NCI-H774 (cell line): ENCODE measurements at places on chromosomes 5 and 9.

DNA sequence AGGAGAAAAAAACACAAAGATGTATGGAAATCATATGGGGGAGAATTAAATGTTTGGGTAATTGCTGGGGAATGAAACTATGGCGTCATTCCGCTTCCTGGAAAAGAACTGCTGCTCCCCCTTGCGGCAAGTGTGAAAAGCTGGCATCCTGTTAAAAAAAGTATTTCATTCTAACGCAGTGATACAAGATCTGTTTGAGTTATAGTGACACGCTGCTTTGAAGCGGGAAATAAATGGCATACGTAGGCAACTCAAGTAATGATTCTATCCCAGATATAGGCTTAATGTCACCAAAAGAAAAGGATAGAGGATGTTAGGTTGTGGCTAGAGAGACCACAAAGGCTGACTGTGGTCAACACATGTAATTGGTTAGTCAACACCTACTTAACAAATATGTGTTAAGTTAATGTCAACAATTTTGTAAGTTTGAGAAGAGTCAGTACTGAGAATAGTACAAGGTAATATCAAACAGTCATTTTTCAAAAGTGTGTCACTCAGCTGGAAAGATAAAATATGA, 70.2 kb upstream of the ALDH1A1 start:
- DNase-seq, result peak; percentile 7

DNA sequence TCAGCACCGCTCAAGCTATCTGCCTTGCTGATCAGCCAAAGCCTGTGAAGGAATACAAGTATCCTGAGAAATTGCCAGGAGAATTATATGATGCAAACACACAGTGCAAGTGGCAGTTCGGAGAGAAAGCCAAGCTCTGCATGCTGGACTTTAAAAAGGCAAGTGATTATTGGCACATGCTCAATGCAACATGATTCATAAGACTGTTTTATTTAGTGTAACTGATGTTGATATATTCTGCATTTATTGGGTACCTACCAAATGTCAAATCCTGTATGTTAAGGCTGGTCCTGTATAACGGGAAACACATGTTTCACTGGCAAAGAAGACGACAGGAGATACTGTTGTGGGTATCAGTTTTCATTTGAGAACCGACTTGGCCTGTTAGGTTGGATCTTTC, 69.0 kb downstream of the ADAMTS16 start:
- DNase-seq, result no peak

DNA sequence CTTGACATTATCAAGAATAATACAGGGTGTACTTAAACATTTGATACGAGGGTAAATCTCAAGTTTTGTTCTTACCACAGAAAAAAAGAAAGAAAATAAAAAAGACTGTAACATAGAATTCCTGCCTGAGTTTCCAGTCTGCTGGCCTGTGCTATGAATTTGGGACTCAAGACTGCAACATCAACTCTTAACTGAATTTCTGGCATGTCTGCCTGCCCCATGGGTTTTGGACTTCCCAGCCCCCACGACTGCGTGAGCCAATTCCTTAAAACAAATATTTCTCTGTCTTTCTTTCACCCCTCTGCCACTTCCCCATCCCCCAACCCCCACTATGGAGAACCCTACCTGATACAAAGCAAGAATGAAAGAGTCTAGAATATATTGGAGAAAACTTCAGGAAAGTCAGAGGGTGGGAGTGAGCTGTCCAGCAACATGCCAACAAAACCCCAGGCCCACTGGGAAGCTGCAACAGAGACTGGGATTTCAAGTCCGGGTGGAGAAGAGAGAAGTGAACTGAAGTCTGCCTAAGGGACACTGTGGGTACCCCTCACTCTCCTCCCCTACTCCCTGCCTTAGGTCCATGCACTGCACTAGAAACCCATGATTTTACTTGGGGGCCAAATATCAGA, 43.0 kb downstream of the MARCHF3 start:
- no peak for DNase-seq

- DNase-seq, result no peak
These were observed 84.5 kb downstream of the FGF1 start for GRCh38 chr5:142601432-142601831.

DNA sequence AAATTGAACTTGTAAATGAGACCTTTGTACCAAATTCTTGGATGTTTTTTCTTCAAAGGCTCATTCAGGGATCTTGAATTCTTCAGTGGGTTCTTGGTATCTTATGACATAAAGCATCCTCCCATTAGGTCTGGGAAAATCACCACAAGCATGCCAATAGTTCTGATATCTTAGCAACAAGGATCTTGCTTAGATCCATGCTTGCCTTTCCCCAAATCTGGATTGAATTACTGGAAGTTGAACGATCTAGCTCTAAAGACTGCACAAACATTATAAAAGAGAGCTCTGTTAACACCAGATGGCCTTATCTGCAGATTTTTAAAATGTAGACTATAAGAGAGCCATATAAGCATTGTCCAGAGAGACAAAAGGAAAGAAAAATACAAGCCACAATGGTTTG, 266.3 kb downstream of the RAB3C start:
- no peak for DNase-seq

- no peak for DNase-seq
These were observed 142.4 kb upstream of the ZNF608 start for GRCh38 chr5:124888622-124889485.

GRCh38 chr9:69719983-69720382, 39.8 kb downstream of the PTAR1 start:
- no peak for DNase-seq

DNA sequence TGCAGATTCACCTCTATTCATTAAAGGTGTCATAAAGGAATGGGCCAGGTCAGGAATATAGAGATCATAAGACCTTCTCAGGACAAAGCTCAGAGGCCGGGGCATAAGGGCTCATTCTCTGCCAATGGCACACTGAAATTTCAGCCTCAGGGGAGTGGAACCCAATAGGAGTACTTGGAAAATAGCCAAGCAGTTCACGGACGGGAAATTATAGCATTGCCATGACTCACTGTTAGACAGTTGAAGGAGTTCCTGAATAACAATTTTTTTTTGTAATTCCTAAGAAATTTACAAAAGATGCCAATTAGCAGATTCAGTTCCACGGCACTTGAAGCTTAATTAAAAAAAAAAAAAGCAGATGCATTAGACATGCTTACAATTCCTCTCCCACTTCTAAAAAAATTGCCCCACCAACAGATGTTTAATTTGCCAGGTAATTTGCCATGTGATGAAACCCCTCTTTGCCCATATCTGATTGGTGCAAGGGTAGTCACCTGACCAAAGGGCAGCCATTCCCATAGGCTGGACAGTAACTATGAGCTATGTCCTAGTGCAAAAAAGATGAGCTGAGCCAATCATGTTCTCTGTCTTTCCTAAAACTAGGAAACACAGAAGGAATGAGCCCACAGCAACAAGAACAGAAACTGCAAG, 58.6 kb downstream of the PTCD2 start:
- DNase-seq, result no peak

GRCh38 chr9:113559834-113560800, 96.6 kb downstream of the RGS3 start:
- no peak for DNase-seq

- no peak for DNase-seq
These were observed 267.1 kb downstream of the SPATA31D1 start for GRCh38 chr9:82255481-82256176.

DNA sequence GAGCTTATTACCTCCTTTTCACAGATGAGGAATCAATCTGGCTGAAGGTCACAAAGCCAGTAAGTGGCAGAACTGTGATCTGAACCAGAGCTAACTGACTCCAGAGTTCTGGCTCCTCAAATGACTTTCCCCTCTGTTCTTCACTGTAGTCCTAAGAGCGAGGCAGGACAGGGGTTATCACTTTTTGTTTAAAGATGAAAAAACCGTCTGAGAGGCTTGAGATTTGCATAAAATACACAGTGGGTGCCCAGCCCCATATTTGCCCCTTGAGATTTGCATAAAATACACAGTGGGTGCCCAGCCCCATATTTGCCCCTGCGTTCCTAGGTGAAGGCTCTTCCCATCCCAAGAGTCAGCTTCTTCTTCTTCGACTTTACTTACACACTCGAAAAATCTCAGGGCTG, 667 bp downstream of the FBXO10 start:
- no peak for DNase-seq

DNA sequence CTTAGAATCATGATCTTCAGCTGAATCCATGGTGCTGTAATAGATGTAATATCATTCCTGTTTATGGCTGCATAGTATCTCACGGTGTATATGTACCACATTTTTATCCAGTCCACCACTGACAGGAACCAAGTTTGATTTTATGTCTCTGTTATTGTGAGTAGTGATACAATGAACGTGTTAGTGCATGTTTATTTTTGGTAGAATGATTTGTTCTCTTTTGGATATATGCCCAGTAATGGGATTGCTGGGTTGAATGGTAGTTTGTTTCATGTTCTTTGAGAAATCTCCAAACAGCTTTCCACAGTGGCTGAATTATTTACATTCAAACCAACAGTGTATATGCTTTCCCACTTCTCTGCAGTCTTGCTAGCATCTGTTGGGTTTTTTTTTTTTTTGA, 175.1 kb upstream of the CDH10 start:
- DNase-seq, result peak; percentile 62

- peak; percentile 62 for DNase-seq
These were observed 124.1 kb upstream of the OTULINL start for GRCh38 chr5:14457476-14457875.

GRCh38 chr5:96709152-96709821, 47.1 kb downstream of the CAST start:
- no peak for DNase-seq

DNA sequence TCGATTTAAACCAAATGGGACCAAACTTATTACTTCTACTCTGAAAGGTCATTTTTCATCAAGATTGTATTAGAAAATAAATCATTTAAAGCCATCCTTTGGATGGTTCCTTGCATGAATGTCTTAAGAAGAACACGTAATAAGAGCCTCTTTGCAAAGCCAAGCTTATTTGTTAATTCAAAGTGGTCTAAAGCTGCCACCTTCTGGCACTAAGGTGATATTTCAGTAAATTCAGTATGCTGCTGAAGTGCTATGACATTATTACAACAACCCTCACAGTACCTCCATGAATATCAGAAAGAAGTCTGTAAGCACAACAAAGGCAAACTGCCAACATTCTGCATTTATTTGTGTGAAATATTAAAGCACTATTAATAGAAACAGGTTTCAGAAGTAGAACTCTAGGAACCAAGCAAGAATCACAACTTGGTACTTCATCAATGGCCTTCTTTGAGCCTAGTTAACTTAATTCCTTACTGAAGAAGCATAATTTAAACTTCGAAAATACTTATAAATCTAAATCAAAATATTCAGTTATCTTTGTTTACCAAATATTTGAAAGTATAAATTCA, 53.1 kb upstream of the TYRP1 start:
- DNase-seq, result peak; percentile 47

- no peak for DNase-seq
These were observed 9.0 kb downstream of the OR2S2 start for GRCh38 chr9:35948901-35949318.

DNA sequence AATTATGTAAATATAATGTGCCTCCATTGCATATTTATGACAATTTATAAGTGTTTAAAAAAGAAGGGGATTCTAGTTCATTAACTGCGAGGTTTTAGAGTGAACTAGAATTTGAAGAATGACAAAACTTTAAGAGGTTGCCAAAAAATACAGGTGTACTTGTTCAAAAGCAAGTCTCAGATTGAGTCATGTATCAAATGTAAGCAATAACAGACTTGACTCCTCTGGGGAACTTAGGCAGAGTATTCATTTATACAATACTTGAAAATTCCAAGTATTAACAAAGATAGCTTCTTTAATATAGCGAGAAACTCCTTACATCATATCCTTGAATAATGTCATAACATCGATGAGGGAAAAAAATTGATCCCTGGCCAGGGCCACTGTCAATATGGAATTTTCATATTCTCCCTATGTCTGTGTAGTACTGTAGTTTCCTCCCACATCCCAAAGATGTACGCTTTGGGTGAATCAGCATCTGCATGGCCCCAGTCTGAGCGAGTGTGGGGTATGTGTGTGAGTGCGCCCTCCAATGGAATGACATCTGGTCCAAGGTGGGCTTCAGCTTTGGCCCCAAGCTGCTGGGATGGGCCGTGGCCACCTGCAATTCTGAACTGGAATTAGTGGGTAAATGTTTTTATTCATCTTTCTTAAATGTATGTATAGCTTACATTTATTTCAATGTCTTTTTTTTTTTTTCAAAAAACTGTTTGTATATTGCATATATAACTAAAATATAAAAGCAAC, 70.1 kb downstream of the RIC1 start:
- DNase-seq, result no peak

- DNase-seq, result no peak
These were observed 14.9 kb downstream of the FOXI1 start for GRCh38 chr5:170120576-170120975.

DNA sequence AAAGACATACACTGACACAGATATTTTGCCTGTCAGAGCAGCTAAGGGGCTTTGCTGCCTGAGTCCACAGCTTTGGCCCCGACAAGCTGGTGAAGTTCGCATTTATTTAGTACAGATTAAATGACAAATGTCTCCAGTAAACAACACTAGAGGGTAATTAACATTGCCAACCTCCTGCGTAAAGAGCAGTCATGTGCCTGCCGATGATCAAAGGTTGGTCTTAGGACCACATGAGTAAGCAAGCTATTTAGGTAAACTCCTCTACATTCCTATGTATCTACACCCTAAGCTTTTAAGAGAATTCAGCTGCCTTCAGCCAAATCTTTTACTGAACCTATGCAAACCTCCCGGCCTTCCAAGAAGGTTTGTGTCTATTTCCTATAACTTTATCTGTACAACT, 73.0 kb upstream of the PJA2 start:
- DNase-seq, result no peak

DNA sequence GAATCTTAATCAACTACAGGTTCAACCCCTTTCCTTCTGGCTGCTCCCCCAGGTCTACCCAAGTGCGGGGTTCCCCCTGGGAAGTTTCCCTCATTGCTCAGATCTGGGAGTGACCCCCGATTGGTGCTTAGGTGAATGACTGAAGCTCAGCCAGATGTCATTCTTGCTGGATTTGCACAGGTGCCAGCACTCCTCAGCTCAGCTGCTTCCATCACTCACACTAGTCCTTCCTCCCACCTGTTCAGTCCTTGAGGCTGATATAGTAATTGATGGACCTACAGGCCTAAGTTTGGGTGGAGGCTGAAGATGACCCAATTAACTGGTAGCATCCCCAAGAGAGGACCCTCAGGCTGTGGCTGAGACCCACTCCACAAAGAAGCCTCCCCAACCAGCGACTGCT, 32.9 kb downstream of the PRLR start:
- DNase-seq, result no peak

GRCh38 chr5:146040527-146040926, 64.8 kb downstream of the PLAC8L1 start:
- DNase-seq, result no peak

DNA sequence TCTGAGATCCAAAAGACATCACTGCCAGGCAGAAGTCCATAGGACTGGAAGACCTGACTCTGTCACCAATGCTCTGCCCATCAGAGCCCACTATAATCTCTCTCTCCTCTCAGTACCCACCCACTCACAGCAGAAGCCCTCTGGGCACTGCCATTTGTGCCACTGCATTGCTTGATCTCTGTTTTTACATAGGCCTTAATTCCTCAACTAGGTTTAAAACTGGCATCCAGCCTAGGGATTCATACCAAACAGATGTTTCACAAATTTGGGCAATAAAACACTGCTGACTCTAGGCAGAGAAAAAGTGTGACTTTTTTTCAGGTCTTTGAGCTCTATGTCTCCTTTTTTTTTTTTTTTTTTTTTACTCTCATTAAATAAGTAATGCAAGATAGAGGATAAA, 91.1 kb upstream of the RANBP3L start:
- no peak for DNase-seq

GRCh38 chr5:82850393-82850792, 226.8 kb downstream of the TMEM167A start:
- DNase-seq, result no peak

GRCh38 chr5:164651546-164652275, 1146.3 kb downstream of the MAT2B start:
- DNase-seq, result no peak
